ENCODE measurements at places on chromosomes 6 and 20.

DNA sequence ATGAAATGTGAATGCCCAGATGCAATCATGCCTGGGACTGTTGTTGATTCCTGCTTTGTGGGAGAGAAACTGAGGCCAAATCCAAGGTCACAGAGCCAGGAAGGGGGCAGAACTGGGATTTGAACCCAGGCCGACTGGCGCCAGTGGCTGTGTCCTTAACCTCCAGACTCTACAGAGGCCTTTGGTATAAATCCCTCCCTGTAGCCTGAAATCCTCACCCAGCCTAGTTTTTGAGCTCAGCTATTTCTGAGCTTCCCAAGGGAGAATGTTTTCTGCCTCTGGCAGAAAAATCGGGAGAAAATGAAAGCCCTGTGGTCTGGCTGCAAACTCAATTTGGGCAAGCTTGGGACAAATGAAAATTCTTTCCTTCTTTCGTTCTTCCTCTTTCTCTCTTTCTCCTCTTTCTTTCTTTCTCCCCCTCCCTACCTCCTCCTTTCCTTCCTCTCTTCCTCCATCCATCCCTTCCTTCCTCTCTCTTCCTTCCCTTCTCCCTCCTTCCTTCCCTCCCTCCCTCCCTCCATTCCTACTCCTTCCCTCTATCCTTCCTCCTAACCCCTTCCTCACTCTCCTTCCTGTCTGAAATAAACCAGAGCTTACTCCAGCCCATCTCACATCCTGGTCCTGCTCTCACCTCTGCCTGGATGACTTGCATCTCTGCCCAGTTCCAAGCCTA lies 34.9 kb downstream of the SNAI1 start:
- DNase-seq = no peak

DNA sequence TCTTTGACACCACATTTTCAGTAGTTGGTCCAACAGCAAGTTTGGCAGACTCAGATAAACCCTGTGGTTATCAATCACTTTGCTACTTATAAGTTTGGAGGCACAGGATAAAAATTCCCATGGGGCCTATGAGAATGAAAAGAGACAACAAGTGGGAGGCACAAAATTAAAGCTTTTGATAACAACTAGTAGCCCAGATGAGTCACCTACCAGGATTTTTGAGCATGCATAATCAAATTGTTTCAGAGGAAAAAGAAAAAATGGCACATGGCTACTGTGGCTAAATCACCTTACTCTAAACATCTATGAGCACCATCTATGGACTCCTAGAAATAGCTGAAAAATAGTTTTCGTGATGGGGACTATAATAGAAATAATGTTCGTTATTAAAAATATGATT lies 40.8 kb upstream of the BMP5 start:
- no peak for DNase-seq

DNA sequence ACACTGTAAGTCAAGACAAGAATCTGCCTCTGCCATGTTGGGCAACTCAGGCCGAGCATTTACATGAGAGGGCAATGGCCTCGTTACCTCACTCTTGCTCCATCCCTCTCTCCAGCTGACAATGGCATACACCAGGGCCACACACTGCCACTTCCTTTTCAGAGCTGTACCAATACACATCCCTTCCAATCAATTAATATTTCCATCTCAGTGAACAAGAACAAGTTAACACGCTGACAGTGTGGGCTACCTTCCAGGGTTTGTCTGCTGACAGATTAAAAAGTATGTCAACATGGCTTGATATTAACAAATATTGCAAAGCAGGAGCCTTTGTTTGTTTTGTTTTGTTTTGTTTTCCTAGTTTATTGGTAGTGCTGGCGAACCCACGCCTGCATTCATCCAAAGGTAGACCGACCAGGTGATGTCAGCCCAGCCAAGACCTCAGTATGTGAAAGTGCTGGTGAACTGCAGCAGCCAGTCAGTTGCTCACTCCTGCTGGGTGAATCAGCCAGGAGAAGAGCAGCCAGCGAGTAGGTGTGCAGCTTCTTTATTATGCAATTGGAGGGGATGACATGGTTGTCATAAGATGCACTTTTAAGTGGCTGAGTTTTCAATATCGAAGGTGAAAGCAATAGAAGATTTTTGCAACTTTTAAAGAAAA lies 487.3 kb upstream of the JARID2 start:
- DNase-seq = no peak

- DNase-seq = no peak
Observed at GRCh38 chr6:33432546-33432945, 12.7 kb downstream of the SYNGAP1 start.

- DNase-seq = no peak
Observed at GRCh38 chr6:41379306-41379705, 43.9 kb downstream of the NCR2 start.

- DNase-seq = no peak
Observed at GRCh38 chr6:132780770-132781371, 17.6 kb downstream of the SLC18B1 start.

GRCh38 chr20:50320901-50321796 lies 130.5 kb downstream of the CEBPB start:
- DNase-seq = peak; percentile 74

All from endothelial cell of umbilical vein (primary cell).